CD8-positive, alpha-beta memory T cell (primary cell): ENCODE measurements at places on chromosomes 2 and 18. TPM values are rescaled to one million over a fixed set of nuclear protein-coding genes. Genes with fewer than 3 reads are reported as not detected.

- no peak overlapping the region for H3K4me3 ChIP-seq
- no peaks in the 10 kb centered on the region for H3K27me3 ChIP-seq
- no peak for DNase-seq
- H3K36me3 ChIP-seq = no peaks in the 10 kb centered on the region
Observed at GRCh38 chr2:157808421-157808820, 67.7 kb downstream of the ACVR1 start.

The ANKRD30BL gene
- total RNA-seq = not detected

DNA sequence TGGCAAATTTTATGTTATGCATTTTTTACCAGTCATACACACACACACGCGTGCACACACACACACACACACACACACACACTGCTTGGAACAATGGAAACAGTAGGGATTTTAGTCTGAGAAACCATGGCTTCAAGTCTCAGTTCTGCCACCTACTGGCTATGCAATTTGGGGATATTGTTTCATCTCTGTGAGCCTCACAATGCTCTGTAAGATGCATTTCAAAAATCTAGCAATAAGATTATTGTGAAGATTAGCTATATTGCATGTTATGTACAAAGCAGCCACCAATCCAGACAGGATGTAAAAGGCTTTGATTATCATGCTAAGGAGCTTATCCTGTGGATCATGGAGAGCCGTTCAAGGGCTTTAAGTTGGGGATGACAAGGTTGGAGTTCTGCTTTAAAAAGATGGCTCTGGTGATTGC lies 401.4 kb downstream of the NBAS start:
- H3K27ac ChIP-seq = no peak overlapping the region
- no peaks in the 10 kb centered on the region for H3K27me3 ChIP-seq
- no peaks in the 10 kb centered on the region for H3K36me3 ChIP-seq
- no peak overlapping the region for H3K4me3 ChIP-seq
- no peak for DNase-seq

The ANKMY1 gene
- total RNA-seq = 27.9 TPM

The CASP10 gene
- 6.7 TPM for total RNA-seq
